ENCODE measurements at places on chromosomes 16 and 17. TPM values are rescaled to one million over a fixed set of nuclear protein-coding genes. Genes with fewer than 3 reads are reported as not detected.

The CWC25 gene
- 8.4 TPM for total RNA-seq

The SCN4A gene
- total RNA-seq: 0.16 TPM

The SMIM5 gene
- not detected for total RNA-seq

The TMEM98 gene
- 102 TPM for total RNA-seq

The MRM1 gene
- total RNA-seq: 2.7 TPM

The CCL15 gene
- total RNA-seq: not detected

The UBFD1 gene
- total RNA-seq: 40.9 TPM

The TPSG1 gene
- not detected for total RNA-seq

The HLF gene
- total RNA-seq: 0.09 TPM

The KRTAP9-3 gene
- total RNA-seq: not detected

The DNASE1L2 gene
- total RNA-seq: 1.1 TPM

The COIL gene
- total RNA-seq: 8.3 TPM

The ALOX15B gene
- total RNA-seq: not detected

The WNK4 gene
- 0.09 TPM for total RNA-seq

The TBC1D3I gene
- not detected for total RNA-seq

The MFAP4 gene
- 47.1 TPM for total RNA-seq

The KRT20 gene
- not detected for total RNA-seq

The PRR14 gene
- total RNA-seq: 3.8 TPM

The FAM117A gene
- total RNA-seq: 1.3 TPM

The C17orf113 gene
- total RNA-seq: 0.34 TPM

The KIF19 gene
- total RNA-seq: not detected

The ALOX15 gene
- not detected for total RNA-seq

The TP53I13 gene
- 25.4 TPM for total RNA-seq

The CMTM1 gene
- 1.5 TPM for total RNA-seq

The HID1 gene
- 0.16 TPM for total RNA-seq

The ALDH3A1 gene
- 0.43 TPM for total RNA-seq

The PRSS22 gene
- not detected for total RNA-seq

The DHRS7C gene
- not detected for total RNA-seq

Measured in bronchial smooth muscle cell (primary cell).